Foreskin keratinocyte (primary cell): ENCODE measurements at places on chromosomes 13 and 19. TPM values are rescaled to one million over a fixed set of nuclear protein-coding genes. Genes with fewer than 3 reads are reported as not detected.

DNA sequence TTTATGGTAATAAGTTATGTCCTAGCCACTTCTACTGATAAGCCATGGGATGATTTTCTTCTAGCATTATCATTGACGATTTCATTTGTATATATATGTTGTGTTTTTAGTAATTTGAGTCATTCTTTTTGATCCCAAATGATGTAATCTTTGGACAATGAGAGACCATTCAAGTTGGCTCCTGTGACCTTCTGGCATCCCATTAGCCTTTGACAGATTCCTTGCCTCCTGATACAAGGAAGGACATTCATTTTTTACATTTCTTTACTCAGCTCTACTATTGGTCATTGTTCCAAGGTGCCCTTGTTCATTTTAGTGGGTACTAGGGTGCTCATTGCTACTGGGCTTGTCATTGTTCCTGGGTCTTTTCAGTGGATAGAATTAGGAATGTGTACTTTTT lies 35.3 kb upstream of the MYCBP2 start:
- no peak for DNase-seq

DNA sequence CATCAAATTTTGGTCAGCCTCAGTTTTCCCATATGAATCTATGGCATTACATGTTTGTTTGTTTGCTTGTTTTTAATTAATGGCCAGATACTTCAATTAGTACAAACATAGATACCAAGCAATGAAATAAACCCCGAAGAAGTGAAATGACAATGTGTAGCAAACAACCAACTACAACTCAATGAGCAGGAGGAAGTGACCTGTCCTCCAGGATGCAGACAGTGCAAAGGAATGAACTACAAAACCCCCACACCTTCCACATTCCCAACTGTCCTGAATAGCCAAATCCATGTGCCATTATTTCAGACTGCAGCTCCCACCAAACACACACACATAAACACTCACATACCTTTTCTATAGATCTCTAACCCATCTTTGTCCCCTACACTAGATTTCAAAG lies 45.0 kb upstream of the FAM124A start:
- no peak for DNase-seq

GRCh38 chr19:47994209-47994802 lies at the start of gene ELSPBP1:
Gene ELSPBP1 (plus strand): TSS chr19:47994632. CDS start chr19:48008668, 14,036 bp downstream.
- no peak for DNase-seq

Gene GET3
- total RNA-seq = 86.7 and 95.7 TPM in 2 replicates

GRCh38 chr13:109145631-109146030 lies 516.2 kb downstream of the MYO16 start:
- peak; percentile 61 for DNase-seq
